MG63 (cell line): ENCODE measurements at places on chromosomes 3 and 15. TPM values are rescaled to one million over a fixed set of nuclear protein-coding genes. Genes with fewer than 3 reads are reported as not detected.

The NPAP1 gene
- total RNA-seq, result not detected in 2 replicates

The GOLGA8T gene
- total RNA-seq, result not detected in 2 replicates

The PYDC2 gene
- total RNA-seq, result not detected in 2 replicates

The ARHGEF26 gene
- 0.63 TPM in 1 of 2 replicates, not detected in the other for total RNA-seq

The AGTR1 gene
- not detected in 2 replicates for total RNA-seq

The HDC gene
- total RNA-seq, result not detected in 2 replicates

The RNF7 gene
- 92.2 and 127 TPM in 2 replicates for total RNA-seq

The MCTP2 gene
- 2.6 and 10.1 TPM in 2 replicates for total RNA-seq

The CCR9 gene
- total RNA-seq, result not detected in 2 replicates

The PLIN1 gene
- 0.13 and 0.17 TPM in 2 replicates for total RNA-seq

The PRTG gene
- total RNA-seq, result 0.42 and 2.9 TPM in 2 replicates

The ALPK3 gene
- total RNA-seq, result 1.1 TPM in 1 of 2 replicates, not detected in the other

The CTSH gene
- 19.8 and 100 TPM in 2 replicates for total RNA-seq

The TRIM42 gene
- not detected in 2 replicates for total RNA-seq

The GRAMD2A gene
- total RNA-seq, result not detected in 2 replicates

The XCR1 gene
- not detected in 2 replicates for total RNA-seq

The SEMA5B gene
- not detected in 2 replicates for total RNA-seq

The SKOR1 gene
- total RNA-seq, result not detected in 2 replicates

The PIGZ gene
- 3.0 TPM in 1 of 2 replicates, not detected in the other for total RNA-seq

The HHLA2 gene
- not detected in 2 replicates for total RNA-seq

The SRP14 gene
- 134 and 205 TPM in 2 replicates for total RNA-seq

The TRIM71 gene
- not detected in 2 replicates for total RNA-seq

The REC114 gene
- total RNA-seq, result not detected in 2 replicates

The HIGD2B gene
- not detected in 2 replicates for total RNA-seq

The GCNT3 gene
- total RNA-seq, result not detected in 2 replicates

The ANO10 gene
- 15.0 and 16.6 TPM in 2 replicates for total RNA-seq

The HRH1 gene
- 5.5 and 6.3 TPM in 2 replicates for total RNA-seq

The TMPRSS7 gene
- not detected in 2 replicates for total RNA-seq

The GASK1A gene
- 0.15 TPM in 1 of 2 replicates, not detected in the other for total RNA-seq

The FANCD2OS gene
- total RNA-seq, result not detected in 2 replicates

The GOLGA6A gene
- not detected in 2 replicates for total RNA-seq

The TRAK1 gene
- 7.1 and 8.2 TPM in 2 replicates for total RNA-seq
